ENCODE measurements at places on chromosomes 11 and 22. TPM values are rescaled to one million over a fixed set of nuclear protein-coding genes. Genes with fewer than 3 reads are reported as not detected.

GRCh38 chr22:23381661-23382427 lies 198.2 kb downstream of the IGLL1 start:
- H3K4me3 ChIP-seq, result no peak overlapping the region
- H3K27ac ChIP-seq, result no peak overlapping the region
- DNase-seq, result no peak
- peaks cover 5% of the 10 kb centered on the region for H3K36me3 ChIP-seq
- no peaks in the 10 kb centered on the region for H3K4me1 ChIP-seq

DNA sequence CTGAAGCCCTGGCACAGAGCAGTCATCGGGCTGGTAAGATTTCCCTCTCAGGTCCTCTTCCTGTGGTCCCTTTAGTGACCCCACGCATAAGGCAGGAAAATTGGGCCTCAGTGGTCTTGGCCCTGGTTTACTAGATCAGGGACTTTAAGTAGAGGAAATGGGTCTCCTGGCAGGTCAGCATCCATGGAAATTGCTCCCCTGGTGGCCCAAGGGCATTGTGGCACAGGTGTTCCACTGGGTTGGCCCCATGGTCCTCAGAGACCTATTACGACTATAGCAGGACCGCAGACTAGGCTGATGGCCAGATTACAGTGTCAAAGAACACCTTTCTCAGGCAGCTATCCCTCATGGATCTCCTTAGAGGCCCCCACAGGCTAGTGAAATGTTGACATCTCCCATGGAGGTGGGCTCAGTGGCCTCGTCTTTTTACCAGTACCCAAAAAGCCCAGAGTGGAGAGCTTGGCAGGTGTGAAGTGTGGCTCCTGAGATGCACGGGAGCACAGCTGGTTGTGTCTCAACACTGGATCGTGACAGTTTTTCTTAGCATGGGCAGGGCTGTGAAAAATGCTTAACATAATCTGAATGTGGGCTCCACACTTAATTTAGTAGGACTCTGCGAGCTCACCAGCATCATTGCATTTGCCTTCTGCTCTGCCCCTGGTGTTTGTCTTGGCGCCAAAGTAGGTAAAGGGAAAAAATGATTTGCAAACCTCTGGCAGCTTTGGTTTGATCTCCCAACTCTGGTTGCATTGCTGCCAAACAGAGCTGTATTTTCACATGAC lies 74.2 kb downstream of the ZBTB16 start:
- H3K27ac ChIP-seq, result peak overlapping the region; percentile 88
- peaks cover 98% of the 10 kb centered on the region for H3K36me3 ChIP-seq
- H3K4me1 ChIP-seq, result peaks cover 80% of the 10 kb centered on the region
- no peak overlapping the region for H3K4me3 ChIP-seq

Gene TMEM45B
- not detected for total RNA-seq

Gene TBX10
- not detected for total RNA-seq

Gene LRRC74B
- not detected for total RNA-seq

Gene MPEG1
- total RNA-seq, result not detected

Gene KRTAP5-8
- total RNA-seq, result not detected

GRCh38 chr11:15727520-15727914 lies 612.8 kb downstream of the INSC start:
- H3K27ac ChIP-seq, result no peak overlapping the region
- no peaks in the 10 kb centered on the region for H3K4me1 ChIP-seq
- DNase-seq, result no peak
- peaks cover 23% of the 10 kb centered on the region for H3K27me3 ChIP-seq
- H3K36me3 ChIP-seq, result no peaks in the 10 kb centered on the region

DNA sequence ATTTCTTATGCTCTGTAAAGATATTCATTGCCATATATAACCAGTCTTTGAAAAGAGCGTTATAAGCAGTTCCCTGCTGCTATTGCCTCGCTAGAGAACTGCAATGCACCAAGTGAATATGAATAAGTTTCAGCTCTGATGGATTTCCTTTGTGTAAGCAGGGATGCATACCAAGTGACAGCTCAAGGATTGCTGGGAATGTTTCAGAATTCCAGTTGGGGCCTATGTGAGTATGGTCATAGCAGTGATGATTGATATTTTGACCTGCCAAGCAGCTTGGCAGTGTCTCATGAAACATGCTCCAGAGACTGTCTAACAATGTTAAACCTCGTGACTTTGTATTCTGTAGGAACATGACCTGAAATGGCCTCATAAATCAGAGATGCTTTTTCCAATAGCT lies 312.6 kb downstream of the C11orf87 start:
- no peak overlapping the region for H3K27ac ChIP-seq
- peaks cover 15% of the 10 kb centered on the region for H3K4me1 ChIP-seq
- no peaks in the 10 kb centered on the region for H3K27me3 ChIP-seq
- no peak overlapping the region for H3K4me3 ChIP-seq
- no peak for DNase-seq

DNA sequence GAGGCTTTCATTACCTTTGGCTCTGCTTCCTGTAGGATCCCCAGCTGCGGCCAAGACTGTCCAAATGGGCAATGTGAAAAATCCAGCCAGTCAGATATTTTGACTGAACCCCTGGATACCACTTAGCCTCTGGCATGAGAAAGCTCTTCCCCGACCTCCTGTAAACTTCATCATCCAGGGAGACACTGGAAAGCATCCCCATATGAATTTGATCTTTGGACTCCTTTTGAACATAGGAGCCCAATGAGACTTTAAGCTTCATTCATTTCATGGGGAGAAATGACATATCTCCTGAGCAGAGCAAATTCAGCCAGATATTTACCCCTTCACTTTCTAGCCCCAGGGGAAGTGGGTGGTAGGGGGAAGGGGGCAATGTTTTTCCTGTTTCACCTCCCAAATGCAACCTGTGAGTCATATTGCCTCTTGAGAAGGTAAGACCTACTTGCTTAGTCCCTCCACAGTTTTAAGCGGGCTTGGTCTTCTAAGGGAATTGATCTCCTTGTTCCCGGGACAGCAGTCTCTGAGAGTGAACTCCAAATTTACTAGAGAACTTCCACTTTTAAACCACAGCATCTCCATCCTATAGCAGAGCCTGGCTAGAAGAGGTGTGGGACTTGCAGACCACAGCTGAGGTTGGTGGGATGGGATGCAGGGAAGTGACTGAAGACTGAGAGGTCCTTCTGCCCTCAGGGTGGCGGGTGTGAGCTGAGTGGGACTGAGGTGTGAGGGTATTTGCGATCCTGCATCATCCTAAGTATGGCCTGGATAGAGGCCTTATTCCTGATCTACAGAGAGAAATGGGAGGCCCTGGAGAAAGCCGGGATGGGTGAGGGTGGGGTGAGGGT lies 20.3 kb upstream of the POU2AF1 start:
- H3K27ac ChIP-seq, result no peak overlapping the region
- no peak for DNase-seq
- H3K36me3 ChIP-seq, result no peaks in the 10 kb centered on the region

DNA sequence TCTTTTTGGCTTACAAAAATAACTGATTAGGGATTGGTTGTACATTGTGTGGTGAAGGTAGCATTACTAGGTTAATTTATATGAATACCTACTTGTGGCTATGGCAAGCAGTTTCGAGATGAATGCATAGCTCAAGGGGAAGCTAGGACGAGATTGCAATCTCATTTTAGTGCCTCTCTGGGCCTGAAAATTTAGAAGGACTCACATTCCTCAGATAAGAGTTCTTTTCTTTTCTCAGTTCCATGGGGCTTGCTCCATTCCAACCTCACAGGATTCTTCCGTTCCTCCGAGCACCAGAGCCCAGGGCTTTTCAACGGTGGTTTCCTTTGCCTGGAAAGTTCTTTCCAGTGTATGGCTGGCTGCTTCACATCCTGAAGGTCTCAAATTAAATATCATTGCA lies 82.1 kb downstream of the CECR2 start:
- H3K36me3 ChIP-seq, result no peaks in the 10 kb centered on the region
- no peaks in the 10 kb centered on the region for H3K4me1 ChIP-seq
- no peak overlapping the region for H3K27ac ChIP-seq
- H3K4me3 ChIP-seq, result no peak overlapping the region

DNA sequence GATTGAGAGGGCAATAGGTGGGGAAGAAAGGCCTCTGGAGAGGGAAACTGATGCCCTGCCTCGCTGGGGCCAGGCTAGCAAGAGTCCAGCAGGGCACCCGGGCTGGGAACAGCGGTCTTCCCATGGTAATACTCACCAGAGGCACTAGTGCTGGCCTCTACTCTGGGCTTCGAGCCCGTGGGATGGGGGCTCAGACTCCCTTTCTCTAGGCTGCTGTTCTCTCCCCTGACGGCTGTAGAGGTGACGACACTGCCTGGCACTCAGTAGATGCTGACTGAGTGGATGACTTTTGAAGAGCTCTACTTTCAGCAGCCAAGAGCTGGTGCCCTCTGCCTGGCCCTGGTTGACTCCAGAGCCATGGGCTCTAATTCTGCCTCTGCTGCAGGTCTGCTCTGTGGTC lies 818 bp upstream of the C1QTNF4 start:
- H3K27ac ChIP-seq, result no peak overlapping the region
- H3K36me3 ChIP-seq, result no peaks in the 10 kb centered on the region
- no peak for DNase-seq
- peaks cover 34% of the 10 kb centered on the region for H3K27me3 ChIP-seq
- no peak overlapping the region for H3K4me3 ChIP-seq

DNA sequence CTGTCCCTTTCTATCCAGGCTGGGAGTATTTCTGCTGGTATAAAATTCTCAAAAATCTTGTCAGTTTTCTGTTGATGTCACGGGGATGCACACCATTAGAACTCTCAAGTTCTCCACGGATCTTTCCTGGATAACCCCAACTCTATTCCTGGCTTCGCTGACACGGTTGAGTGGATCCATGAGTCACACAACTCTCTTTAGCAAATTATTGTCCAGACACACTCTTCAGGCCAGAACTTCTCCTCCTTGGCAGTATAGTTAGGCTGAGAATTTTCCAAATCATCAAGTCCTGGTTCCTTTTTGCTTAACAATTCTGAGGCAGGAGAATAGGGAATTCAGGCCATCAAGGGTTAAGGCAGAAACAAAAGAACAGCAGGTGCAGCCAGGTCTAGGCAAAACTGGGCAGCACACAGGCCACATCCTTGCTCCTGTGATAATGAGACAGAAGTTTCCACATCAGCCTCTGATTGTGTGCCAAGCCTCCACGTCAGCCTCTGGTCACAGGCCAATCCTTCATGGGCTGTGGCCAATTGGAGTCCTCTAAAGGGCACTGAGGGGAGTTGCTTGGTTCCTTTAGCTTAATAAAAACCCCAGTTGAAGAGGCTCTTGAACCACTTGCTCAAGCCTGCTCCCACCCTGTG lies 5.7 kb upstream of the ACAT1 start:
- peaks cover 17% of the 10 kb centered on the region for H3K36me3 ChIP-seq
- no peak overlapping the region for H3K4me3 ChIP-seq

Gene PIH1D2
- 2.0 TPM for total RNA-seq

DNA sequence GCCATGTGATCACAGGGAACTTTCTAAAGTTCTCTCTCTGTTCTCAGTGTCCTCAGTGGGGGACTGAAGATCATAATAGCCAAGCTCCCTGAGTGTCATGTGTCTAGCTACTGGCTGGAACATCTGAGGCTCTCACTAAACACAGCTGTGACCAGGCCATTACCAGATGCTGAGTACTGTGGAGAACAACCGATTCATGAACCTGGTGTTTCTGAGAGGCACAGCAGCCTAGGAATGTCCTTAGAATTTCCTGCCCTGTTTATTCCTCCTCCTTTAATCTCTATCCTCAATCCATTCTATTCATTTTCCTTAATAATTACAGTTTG lies 93.0 kb downstream of the ME3 start:
- no peak overlapping the region for H3K27ac ChIP-seq
- no peaks in the 10 kb centered on the region for H3K27me3 ChIP-seq
- H3K4me3 ChIP-seq, result no peak overlapping the region
- no peaks in the 10 kb centered on the region for H3K36me3 ChIP-seq
- DNase-seq, result no peak
- peaks cover 22% of the 10 kb centered on the region for H3K4me1 ChIP-seq

Gene MAPK8IP2
- 2.5 TPM for total RNA-seq

Gene SUSD2
- total RNA-seq, result 13.3 TPM

GRCh38 chr11:73204711-73205121 lies 13.4 kb upstream of the P2RY2 start:
- peaks cover 20% of the 10 kb centered on the region for H3K4me1 ChIP-seq
- peaks cover under 1% of the 10 kb centered on the region for H3K36me3 ChIP-seq
- H3K27me3 ChIP-seq, result no peaks in the 10 kb centered on the region
- DNase-seq, result no peak
- H3K4me3 ChIP-seq, result no peak overlapping the region

DNA sequence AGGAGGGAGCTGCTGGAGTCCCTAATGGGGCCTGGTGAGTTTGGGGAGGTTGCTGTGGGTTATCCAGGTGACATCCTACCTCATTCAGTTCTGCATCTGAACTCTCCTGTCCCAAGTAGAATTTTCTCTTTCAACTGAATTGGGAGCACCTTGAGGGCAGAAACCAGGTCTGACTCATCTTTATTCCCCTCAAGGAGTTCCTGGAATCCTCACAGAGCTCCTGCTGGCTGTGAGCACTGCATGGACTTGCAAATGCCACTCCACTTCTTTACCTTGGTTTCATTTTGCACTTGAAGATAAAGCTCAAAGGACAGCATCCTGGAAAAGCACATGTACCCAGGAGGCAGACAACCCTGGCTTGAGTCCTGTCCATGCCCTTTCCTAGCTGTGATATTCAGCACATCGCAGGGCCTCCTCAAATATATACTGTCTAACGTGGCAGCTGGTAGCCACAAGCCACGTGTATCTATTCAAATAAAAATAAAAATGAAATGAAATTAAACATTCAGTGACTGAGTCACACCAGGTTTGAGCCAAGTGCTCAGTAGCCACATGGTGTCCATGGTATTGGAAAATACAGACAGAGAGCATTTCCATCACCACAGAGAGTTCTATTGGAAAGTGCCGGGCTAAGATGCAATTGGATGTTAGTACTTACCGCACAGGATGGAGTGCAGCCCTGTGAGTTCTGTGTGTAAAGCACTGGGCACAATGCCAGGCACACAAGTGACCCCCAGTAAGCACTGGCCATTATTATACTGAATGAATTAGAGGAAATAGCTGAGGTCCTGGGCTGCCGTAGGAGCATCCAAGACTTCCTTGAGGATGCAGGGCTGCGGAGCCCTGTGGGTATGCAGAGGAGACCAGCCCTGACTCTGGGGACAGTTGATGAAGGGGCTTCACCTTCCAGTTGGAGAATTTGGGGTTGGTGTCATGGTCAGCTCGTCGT lies 149.0 kb downstream of the PKNOX2 start:
- no peaks in the 10 kb centered on the region for H3K4me1 ChIP-seq
- H3K4me3 ChIP-seq, result no peak overlapping the region
- H3K27me3 ChIP-seq, result no peaks in the 10 kb centered on the region

Gene TNRC6B
- 39.3 TPM for total RNA-seq

Gene OR10AG1
- not detected for total RNA-seq

DNA sequence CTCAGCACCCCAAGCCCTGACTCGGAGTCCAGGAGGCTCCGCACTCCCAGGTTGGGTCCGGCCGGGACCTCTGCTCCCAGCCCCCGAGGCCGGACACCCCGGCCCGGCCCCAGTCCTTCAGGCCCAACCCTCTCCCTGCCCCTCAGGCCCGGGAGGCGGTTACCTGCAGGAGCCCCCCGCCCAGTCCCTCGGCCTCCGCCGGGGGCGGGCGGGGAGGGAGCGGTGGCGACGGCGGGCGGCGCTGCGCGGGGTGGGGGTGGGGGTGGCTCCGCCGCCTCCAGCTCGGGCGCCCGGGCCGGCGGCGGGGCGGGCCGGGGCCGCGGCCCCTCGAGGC lies 310 bp downstream of the TCF20 start:
- peak overlapping the region; percentile 79 for H3K27ac ChIP-seq
- peak; percentile 35 for DNase-seq
- peaks cover 15% of the 10 kb centered on the region for H3K4me1 ChIP-seq
- no peaks in the 10 kb centered on the region for H3K27me3 ChIP-seq

Gene MN1
- 3.9 TPM for total RNA-seq

Data from MCF 10A (cell line).